ENCODE measurements at places on chromosomes 12 and 14.

GRCh38 chr12:92861381-92861780 is 67.7 kb downstream of the EEA1 start:
- DNase-seq = no peak

GRCh38 chr12:117063162-117063911 is 35.9 kb downstream of the TESC start:
- peak; percentile 18 for DNase-seq

DNA sequence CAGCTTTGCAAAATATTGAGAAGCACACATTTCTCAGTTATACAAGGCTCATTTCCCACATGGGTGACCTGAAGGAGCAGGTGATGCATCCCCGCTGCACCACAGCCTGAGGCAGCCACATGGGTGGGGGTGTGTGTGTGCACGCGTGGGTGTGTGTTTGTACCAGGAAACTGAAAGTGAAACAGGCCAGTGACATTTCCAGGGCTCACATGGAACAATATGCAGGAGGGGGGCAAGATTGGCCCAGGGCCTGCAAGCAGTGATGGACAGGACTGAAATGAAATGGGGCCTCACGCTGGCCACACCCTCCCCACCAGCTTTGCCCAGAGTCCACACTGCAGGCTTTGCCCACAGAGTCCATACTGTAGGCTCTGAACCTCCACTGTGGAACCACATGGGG is 154.2 kb upstream of the PARP11 start:
- no peak for DNase-seq

DNA sequence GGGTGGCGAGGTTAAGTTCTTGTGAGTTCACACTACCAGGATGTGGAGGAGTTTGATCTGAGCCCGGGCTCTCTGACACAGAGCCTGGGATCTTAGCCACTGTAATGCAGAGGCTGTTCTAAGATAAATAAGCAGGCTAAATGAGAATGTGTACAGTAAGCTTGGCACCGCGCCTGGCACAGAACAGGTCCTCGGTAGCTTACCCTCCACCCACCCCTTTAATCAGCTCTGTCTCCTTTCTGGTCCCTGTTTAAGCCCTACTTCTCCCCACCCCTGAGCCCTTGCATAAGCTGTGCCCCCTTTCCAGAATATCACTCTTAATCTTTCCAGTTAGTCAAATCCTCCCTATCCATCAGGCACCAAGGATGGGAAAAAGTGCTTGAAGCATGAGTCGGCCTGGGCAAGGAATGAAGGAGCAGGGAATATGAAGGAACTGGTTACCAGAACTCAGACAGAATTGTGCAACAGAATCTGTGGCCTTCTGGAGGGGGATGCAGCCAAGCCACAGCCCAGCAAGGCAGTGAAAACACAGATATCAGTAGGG is 32.8 kb upstream of the CMKLR1 start:
- DNase-seq = no peak

- peak; percentile 78 for DNase-seq
Measured at GRCh38 chr12:7935590-7936581, at the start of gene SLC2A3. SLC2A3 (minus strand) TSS chr12:7936187; CDS start chr12:7936034, 153 bp downstream.

DNA sequence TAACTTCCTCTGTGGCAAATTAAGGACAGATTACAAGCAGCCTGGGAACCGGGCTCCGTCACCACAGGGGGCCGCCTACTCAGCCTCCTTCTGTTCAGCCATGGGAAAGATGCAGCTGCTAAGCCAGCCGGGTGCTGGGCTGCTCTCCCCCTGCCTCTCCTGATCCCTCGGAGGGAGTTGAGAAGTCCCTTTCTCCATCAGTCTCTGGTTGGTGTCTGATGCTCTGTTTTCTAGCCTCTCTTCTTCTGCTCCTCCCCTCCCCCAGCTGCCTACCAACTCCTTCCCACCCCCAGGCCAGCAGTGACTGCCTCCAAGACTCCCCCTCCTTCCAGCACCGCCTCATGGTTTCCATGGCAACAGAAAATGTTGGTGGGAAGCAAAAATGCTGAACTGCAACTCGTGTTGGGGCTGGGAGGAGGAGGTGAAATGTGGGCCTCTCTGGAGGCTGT is 486.7 kb downstream of the APAF1 start:
- no peak for DNase-seq

DNA sequence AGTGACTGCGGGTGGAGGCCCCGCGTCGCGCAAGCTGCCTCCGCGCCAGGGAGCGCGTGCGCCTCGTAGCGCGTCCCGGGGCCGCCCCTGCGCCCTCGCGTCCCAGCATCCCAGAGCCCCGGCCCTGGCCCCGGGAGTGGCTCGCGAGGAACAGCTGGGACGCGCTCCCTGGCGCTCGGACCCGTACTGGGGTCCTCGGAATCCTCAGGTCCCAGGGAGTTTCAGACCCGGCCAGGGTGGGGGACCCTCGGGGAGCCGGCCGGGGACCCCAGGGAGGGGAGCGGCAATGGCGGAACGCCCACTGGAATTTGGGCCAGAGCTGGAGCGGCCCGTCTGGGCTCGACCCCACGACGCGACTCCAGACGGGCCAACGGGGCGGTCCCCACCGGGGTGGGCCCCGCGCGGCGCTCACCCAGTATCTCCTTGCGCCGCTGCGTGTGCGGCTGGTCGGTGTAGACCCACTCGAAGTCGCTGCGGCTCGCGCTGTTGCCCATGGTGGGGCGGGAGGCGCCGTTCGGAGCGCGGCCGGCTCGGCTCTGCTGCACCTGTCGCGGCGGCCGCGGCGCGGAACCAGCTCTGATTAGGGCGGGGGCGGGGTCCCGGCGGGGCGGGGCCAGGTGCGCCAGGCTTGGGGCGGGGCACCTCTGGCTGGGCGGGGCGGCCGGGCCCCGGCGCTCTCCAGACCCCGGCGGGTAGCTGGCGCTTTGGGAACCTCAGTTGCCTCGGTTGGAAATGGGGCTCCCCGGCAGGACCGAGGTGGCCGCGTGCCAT is at the start of gene DEGS2:
TSS of gene DEGS2 (minus strand) at position 552 of the 771 bp plus-strand sequence. CDS start at position 494, 58 bp downstream.
- DNase-seq = no peak

DNA sequence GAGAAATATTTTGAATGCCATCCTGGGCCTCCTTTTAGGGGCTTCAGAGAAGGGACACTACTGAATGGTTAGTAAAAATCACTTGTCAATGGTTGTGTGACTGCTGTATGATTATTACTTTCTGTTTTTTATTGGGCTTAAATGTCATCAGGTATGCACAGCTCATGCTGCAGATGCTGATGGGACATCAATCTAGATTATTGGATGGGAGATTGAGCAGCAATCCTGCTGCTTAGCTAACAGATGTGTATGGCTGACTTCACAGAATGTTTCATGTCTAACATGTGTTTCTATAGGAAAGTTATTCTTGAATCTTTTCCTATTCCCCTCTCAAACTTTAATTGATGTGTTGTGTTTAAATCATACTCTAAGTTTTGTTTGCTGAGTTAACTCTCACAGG is 166.8 kb downstream of the RMST start:
- no peak for DNase-seq

GRCh38 chr12:6376870-6377666 is 1.7 kb upstream of the SCNN1A start:
- DNase-seq = no peak

All from central memory CD8-positive, alpha-beta T cell (primary cell).